CD8-positive, alpha-beta memory T cell (primary cell): ENCODE measurements at places on chromosomes 2 and 18. TPM values are rescaled to one million over a fixed set of nuclear protein-coding genes. Genes with fewer than 3 reads are reported as not detected.
A peak's percentile ranks its signal among the peaks of the same experiment; 100 is the strongest.

Gene CYP27C1
- not detected for total RNA-seq

- DNase-seq, result peak; percentile 8
These were observed 1.9 kb downstream of the MEX3C start for GRCh38 chr18:51195451-51196117.

Gene IL1RL1
- total RNA-seq, result 0.22 TPM

Gene PPM1G
- 191 TPM for total RNA-seq

DNA sequence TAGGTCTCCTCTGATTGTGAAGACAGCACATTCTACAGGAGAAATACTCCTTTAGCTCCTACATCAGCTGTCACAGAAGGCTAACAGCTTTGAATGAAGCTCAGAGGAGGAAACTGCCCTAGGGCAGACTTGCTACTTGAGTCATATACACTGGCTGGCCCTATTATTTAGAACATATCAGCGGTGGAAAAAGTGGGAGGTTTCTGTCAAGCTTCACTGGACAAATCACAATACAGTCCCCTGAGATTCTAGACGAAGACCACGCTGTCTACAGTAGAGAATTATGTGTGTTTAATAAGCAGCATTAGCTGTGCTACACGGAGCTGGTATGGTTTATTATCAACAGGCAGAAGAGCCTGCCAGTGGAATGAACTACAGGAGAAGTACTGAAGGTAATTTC is 230.9 kb upstream of the FSIP2 start:
- no peak for DNase-seq

DNA sequence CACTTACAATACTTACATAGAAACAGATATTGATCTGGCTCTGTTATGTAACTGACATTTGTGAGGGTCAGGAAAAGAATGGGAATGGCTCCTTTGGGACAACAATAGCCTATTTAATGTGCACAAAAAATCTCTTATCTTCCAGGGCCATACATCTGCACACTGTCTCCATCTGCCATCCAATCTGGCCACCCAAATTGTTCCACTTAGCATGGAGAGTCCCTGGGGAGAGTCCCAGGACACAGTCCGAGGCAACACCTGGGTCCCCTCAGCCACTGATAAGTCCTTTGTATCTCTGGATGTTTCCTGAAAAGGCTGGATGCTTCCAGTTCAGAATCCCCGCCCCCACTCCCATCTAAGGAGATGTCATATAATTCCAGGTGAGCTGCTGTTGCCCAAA is 274.2 kb upstream of the NCKAP5 start:
- DNase-seq, result no peak

Gene GAREM1
- not detected for total RNA-seq

Gene SERPINB10
- total RNA-seq, result not detected

GRCh38 chr2:232420463-232421188 is 14.0 kb downstream of the ALPG start:
- no peak for DNase-seq

Gene EPB41L3
- total RNA-seq, result 1.2 TPM

DNA sequence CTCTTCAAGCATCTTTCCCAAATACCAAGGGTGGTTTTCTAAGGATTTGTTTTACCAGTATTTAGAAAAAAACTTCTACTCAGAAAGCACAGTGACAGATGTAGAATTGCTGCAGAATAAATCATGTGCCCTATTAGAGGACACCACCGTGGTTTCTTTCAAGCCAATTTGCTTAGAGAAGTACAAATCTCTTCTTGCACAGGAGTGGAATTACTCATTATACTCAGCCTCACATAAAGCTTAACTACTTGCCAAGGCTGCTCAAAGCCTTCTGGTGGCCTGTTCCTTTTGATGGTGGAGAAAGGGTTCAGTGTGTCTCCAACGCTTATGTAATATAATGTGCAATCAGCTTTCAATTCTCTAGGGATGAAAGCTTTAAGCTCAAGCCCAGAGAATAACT is 66.5 kb upstream of the CTNNA2 start:
- no peak for DNase-seq

GRCh38 chr2:32135409-32135808 is 30.3 kb upstream of the SLC30A6 start:
- DNase-seq, result no peak

GRCh38 chr18:4453567-4453873 is 1.6 kb downstream of the DLGAP1 start:
- no peak for DNase-seq

Gene TEKT4
- not detected for total RNA-seq

GRCh38 chr2:191316246-191316994 is 71.2 kb downstream of the MYO1B start:
- DNase-seq, result no peak

GRCh38 chr2:85215448-85216401 is 82.5 kb downstream of the TCF7L1 start:
- DNase-seq, result no peak

- DNase-seq, result no peak
These were observed 163.3 kb upstream of the ZEB2 start for GRCh38 chr2:144683107-144683753.

DNA sequence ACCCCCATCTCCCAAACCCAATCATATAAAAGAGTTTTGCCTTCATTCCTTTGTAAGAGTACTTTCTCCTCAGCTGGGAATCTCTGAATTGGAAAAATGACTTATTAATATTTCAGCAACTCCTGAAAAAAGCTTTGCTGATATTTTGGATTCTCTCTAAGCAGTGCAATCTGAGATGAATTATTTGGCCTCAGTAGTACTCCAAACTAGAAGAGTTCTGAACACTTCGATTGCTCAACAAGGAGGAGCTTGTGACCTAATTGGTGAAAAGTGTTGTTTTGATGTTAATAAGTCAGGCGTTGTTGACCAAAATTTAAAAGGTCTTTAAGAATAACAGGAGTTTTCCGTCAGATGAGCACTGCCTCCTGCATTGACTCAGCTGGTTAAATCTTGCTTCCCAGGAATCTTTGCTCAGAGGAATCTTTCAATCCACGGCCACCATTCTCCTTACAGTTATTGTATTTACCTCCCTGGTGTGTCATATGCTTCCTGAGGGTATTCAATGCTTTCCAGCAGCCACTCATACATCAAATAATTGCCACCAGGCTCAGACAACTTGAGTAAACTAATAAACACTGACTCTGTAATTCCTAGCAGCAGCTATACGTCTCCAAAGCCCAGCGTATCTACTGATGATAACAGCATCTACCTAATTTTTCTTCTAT is 24.5 kb upstream of the LIPG start:
- no peak for DNase-seq

DNA sequence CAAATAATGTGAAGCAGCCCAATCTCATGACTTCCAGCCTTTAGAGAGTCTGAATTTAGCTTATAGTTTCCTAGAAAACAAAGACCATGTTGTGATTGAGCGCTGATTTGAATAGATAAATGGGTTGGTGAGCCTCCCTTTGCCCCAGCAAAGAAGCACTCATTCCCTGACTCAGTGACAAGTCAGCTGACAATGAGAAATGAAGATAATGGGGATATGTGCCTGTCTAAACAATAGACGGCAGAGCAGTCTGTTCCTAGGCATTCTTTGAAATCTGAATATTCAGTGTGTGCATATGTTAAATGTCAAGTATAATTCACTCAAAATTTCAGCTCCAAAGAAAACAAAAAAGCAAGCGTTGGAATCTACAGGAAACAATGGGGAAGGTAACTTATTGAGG is 34.8 kb upstream of the LINC00305 start:
- DNase-seq, result no peak

Gene RGPD6
- 9.7 TPM for total RNA-seq

- no peak for DNase-seq
These were observed 30.2 kb downstream of the PKP4 start for GRCh38 chr2:158486970-158487325.

Gene CYBRD1
- total RNA-seq, result 1.2 TPM

- DNase-seq, result no peak
These were observed 239.0 kb downstream of the OSR1 start for GRCh38 chr2:19119326-19120001.

Gene IL37
- not detected for total RNA-seq

- DNase-seq, result no peak
These were observed 195.6 kb upstream of the MC4R start for GRCh38 chr18:60568220-60568619.

DNA sequence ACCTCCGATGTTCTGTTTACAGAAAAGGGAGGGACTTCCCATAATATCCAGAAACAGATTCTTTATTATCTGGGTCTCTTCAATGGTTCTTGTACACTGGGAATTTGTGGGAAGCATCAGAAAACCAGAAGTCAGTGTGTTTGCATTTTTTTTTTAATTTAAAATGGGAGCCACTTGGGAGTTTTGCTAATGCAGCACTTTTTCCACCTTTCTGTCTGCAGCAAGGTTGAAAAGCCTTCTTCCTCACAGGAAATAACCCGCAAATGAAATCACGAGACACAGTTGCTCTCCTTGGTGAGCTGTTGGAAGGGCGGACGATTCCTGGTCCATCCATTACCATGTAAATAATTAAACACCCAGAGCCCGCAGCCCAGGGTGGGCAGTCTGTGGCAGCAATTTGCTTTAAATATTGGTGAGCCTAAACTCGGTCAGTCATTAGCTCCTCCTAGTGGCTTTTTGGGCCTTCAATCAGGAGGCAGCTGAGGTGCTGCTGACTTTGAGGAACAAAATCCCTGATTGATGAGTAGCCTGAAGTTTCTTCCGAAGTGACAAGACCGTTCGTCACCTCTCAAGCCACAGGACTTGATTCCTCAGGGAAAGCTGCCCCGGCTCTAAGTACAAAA is 471.5 kb downstream of the EPHA4 start:
- DNase-seq, result no peak

DNA sequence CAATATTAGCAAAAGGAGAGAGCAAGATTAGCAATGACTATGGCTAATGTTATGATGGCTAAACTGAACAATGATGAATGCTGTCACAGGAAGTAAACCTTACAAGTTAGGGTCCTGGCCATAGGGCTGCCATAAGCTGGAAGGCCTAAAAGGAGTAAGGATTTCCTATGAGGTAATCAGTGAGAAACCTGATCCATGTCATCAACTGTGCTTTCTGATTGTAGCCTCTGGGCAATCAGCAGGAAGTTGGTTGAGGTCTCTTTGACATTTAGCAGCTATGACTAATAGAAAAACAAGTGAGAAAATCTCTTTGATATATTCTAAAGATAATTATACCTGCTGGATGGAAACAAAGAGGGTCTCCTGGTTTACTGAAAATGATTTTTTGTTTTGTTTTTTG is 193.0 kb downstream of the RAB3GAP1 start:
- DNase-seq, result peak; percentile 16

Gene CXCR1
- not detected for total RNA-seq
